SW480 (cell line): ENCODE measurements at places on chromosomes 4 and X.

- DNase-seq, result no peak
These were observed 73.0 kb upstream of the CLCN4 start for GRCh38 chrX:10083809-10084208.

DNA sequence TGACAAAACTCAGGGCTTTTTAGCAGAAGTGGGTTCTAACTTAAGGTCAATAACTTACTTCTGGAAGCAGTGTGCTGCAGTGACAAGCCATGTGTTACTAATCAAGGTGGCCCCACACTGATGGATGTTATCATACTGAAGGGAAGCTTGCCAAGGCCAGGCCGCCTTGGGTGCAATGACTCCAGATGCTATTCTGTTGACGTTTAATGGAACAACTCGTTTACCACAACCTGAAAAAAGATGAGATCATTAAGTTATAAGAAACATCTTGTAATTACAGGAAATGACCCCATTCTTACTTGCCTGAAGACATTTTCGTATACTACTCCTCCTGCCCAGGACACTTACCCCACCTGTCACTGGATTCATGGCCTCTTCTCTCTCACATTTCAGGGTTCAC, 38.9 kb upstream of the TMPRSS11D start:
- DNase-seq, result no peak

GRCh38 chr4:16233569-16234177, 7.4 kb upstream of the TAPT1 start:
- no peak for DNase-seq

- no peak for DNase-seq
These were observed 37.4 kb downstream of the CLOCK start for GRCh38 chr4:55509266-55509665.

DNA sequence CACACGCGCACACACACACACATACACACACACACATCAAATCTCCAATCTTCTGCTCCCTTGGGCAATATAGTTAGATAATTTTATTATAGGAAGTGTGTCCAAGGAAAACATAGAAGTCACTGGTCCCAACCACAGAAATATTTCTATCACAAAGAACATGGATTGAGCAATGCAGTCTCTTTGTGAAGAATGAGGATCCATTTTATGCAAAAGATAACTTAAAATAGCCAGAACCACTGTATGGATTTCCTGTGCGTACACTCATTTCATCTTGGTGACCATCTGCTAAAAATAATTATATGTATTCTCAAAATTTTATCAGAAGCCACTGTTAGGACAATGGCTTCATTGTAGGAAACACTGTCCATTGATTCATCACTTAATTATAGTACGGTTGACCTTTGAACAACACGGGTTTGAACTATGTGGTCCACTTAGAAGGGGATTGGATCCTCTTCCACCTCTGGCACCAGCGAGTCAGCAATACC, 169.6 kb upstream of the MXRA5 start:
- DNase-seq, result peak; percentile 51

- no peak for DNase-seq
These were observed 38.1 kb downstream of the MTTP start for GRCh38 chr4:99612704-99613103.

GRCh38 chr4:185710487-185710995, 101.5 kb downstream of the SORBS2 start:
- DNase-seq, result no peak

GRCh38 chrX:118847676-118848075, 24.1 kb downstream of the ZCCHC12 start:
- peak; percentile 55 for DNase-seq

DNA sequence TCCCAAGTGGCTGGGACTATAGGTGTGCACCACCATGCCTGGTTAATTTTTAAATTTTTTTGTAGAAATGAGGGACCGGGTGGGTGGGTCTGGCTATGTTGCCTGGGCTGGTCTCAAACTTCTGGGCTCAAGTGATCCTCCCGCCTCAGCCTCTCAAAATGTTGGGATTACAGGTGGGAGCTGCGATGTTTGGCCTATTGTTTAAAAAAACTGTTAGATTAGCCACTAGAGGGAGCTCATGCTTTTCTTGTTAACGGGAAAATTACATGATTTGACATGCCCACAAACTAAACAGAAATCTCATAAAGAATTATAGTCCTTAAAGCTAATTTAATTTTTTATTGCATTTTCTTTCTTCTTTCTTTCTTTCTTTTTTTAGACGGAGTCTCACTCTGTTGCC, 5.0 kb upstream of the SDAD1 start:
- peak; percentile 53 for DNase-seq

- no peak for DNase-seq
These were observed 38.3 kb downstream of the LHFPL1 start for GRCh38 chrX:112641449-112641848.

DNA sequence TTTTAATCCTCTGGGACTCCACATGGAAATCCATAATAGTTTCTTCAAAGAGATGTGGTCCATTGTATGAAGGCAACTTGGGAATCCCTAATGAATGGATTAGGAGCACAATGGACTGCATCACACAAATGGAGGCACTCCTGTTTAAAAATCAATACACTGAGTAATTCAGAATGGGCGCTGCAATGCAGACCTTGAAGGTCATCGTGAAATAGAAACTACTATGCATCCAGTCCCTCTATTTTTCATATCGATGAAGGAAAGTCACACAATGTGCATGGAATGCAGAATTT, 98.8 kb upstream of the EGFL6 start:
- DNase-seq, result no peak

DNA sequence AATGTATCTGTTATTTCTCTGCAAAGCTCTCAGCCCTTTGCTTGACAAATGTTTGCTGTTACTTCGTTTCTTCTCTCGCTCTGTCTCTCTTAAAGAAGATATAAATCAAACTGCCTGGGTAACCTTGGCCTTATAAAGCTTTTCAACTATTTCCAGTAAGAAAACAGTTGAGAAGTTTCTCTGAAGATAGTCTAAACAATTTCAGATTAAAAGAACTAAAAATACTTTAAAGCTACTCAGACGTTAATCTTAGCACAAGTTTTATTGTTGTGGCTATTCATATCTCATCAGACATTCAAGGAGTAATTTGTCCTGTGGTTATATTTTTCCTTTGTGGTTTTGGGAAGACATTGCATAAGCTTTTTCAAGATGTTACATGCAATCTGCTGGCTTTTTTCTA, 22.6 kb downstream of the HOPX start:
- no peak for DNase-seq
